NCI-H187 treated with DMSO at 0.1 percent for 48 hours (cell line): ENCODE measurements at places on chromosomes 11 and 22.
A peak's percentile ranks its signal among the peaks of the same experiment; 100 is the strongest.

DNA sequence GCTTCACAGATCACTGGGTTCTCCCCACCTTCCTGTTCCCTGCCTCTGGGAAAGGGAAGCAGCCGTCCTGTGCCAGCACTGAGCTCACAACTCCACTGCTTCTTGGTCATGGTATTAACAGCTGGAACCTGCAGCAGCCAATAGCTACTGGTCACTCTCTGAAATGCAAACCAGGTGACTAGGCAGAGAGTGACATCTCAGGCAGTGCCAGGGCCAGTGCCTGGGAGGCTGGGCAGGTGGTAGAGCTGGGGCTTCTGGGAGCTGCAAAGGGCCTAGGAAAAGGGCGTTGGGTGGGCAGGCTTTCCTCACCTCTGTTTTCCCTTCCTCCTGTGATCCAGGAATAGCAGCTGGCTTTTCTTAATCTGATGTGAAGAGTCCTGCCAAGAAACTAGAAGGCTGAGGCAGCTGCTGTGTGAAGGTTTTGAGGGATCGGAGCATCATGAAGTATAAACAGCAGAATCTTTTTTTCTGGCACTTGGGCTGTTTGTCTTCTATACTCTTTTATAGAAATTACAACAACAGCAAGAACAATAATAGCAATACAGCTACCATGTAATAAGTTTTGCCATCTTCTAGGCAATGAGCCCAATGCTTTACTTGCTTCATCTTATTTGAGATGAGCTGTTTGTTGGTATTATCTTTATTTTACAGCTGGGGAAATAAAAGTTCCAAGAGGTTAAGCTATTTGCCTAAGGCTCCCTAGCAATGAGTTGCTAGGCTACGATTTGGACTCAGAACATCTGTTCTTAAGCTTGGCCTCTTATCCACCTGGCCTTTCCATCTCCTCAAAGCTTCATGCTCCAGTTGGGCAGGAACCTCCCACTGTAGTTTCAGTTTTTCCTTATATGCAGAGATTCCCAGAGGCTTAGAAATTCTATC lies 22.0 kb upstream of the CD44 start:
- peak; percentile 44 for DNase-seq

- no peak for DNase-seq
These were observed 194.3 kb downstream of the KIF18A start for GRCh38 chr11:27913650-27914049.

- DNase-seq = peak; percentile 24
These were observed 637.0 kb downstream of the OPCML start for GRCh38 chr11:132895340-132895739.

DNA sequence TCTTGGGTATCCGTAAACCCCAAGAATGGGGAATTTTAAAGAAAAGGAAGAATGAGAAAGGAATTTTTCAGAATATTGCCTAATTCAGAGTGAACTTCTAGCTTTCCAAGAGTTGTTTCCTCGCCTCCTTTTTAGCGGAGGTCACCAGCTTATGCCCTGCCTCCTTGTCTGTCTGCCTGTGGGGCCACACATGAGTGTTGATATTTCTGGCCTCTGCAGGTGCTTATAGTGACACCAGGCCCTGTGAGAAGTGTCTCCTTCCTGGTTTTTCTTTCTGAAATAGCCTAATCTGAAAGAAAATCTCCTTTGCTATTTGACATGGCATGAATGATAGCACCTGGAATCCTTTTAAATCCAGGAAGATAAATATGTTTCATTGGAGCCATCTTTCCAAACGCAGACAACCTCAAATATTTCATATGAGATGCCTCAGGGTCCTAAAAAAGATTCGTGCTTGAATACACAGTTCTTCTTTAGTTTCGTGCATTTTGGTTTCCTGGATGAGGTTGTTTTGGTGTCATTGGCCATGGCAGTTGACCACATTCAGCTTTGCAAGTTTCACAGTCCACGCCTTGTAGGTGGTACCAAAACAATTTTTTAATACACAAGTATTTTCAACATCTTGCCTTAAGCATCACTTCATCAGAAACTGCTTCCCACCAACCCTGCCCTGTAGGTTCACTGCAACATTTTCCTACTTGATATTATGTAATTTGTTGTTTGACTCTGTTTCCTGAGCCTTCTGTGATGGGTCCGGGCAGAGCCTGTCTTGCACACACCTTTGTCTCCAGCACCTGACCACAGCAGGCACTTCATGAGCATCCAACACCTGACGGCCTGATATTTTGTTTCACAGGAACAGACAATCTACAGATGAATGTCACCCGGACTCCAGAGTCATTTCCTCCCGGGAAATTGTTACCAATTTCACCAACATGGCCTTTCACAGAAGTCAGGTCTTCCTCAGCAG lies 159.4 kb downstream of the C11orf91 start:
- DNase-seq = no peak

- DNase-seq = no peak
These were observed 81.0 kb downstream of the BUD13 start for GRCh38 chr11:116691771-116692177.

DNA sequence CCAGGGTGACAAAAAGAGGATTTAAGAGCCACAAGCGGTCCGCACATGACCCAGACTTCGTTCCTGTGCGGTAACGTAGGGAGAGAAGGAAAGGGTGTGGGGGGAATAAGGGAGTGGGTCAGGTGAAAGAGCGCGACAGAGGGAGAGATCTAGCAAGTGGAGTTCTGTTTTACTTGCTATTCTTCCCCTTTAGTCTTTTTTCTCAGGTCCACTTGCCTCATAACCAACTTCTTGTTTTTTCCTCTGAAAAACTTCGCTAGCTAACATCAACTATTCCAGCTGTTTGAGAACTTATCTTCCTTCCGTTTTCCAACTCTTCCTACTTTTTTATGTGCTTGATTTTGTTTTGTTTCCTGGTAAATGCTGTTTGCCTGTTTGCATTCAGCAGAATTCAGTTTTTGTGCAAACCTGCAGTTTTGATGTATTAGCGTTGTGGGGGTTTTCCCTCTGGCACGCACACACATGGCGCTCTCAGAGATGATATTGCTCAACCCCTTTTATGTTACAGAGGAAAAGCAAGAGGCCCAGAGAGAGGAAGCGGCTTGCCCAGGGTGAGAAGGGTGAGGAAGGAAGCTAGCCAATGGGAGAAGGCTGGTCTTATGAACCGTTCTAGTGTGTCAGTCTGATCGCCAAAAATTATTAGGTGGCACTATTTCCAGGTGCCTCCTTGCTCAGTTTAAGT lies 592 bp upstream of the CTSC start:
- DNase-seq = no peak

DNA sequence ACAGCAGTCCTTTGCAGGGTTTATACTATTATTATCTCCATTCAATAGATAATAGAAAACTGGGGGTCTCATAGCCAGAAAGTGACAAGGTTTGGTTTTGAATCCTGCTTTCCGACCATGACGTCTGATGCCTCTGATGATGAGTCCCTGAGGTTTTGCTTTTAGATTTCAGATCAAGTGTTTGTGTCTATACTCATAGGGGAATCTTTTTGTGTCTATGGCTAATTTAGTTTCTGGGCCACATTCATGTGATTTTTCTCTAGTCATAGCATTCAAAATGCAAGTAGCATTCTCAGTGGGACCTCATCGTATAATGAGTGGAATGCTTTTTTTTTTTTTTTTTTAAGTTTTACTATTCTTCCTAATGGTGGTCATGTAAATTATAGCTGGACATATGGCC lies 72.9 kb downstream of the TNRC6B start:
- no peak for DNase-seq

- no peak for DNase-seq
These were observed 25.6 kb downstream of the TIMP3 start for GRCh38 chr22:32827049-32827602.

- no peak for DNase-seq
These were observed 13.4 kb upstream of the P2RY2 start for GRCh38 chr11:73204711-73205121.

- DNase-seq = no peak
These were observed 84.1 kb downstream of the BBOX1 start for GRCh38 chr11:27124514-27125264.

- no peak for DNase-seq
These were observed 28.8 kb upstream of the RRM1 start for GRCh38 chr11:4065601-4066377.

DNA sequence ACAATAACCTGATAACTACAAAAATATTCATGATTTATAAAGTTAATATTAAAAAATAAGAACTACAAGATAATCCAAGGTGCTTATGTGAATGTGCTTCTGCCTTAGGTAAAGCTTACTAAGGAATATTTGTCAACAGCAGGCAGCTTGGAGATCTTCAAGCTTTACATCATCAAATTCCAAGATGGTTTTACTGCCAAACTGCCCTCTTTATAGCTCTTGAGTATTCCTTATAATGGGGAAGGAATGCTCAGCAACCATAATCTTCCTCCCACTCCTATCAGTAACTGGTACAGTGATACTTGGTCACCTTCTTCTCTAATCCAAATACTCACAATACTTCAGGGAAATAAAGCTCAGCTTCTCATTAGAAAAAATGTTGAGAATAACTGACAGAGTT lies 30.1 kb downstream of the SBF2 start:
- DNase-seq = no peak

- DNase-seq = no peak
These were observed 10.4 kb downstream of the PDGFB start for GRCh38 chr22:39234472-39234787.

- no peak for DNase-seq
These were observed 9.9 kb upstream of the MMP8 start for GRCh38 chr11:102734650-102735049.

DNA sequence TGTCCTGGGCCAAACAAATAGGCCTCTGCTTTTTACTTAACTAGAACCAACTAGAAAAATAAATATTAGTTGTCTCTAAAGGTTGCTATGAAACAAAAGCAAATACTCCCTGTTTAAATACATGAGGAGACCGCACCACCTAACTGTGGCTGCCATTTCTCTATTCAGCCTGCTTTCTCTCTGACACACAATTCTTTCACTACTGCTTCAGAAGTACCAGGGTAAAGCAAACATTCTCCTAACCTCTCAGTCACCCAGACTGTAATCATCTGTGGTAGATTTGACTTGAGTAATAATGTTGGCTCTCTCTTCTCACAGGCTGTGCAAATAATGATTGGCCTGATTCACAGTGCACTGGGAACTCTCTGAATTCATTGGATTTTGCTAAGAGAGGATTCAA lies 41.0 kb upstream of the MS4A8 start:
- DNase-seq = no peak
